Lung microvascular endothelial cell (primary cell): ENCODE measurements at places on chromosomes 11 and 22.
A peak's percentile ranks its signal among the peaks of the same experiment; 100 is the strongest.

DNA sequence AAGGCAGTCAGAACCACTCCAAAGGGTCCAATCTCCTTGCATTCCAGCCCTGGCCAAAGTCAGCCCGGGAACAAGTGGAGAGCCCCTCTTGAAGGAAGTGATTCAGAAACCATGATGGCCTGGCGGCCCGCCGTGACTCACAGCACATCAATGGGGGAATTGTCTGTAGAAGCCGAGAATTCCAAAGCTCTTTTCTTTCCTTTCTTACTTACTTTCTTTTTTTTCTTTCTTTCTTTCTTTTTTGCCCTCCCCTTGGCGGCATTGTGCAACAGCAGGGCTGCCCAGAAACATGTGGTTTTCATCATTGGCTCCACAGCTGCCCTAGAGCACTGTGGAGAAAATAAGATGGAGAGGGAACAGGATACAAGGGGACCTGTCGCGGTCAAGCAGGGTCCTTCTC lies 140.2 kb upstream of the TIMP3 start:
- DNase-seq: peak; percentile 75

DNA sequence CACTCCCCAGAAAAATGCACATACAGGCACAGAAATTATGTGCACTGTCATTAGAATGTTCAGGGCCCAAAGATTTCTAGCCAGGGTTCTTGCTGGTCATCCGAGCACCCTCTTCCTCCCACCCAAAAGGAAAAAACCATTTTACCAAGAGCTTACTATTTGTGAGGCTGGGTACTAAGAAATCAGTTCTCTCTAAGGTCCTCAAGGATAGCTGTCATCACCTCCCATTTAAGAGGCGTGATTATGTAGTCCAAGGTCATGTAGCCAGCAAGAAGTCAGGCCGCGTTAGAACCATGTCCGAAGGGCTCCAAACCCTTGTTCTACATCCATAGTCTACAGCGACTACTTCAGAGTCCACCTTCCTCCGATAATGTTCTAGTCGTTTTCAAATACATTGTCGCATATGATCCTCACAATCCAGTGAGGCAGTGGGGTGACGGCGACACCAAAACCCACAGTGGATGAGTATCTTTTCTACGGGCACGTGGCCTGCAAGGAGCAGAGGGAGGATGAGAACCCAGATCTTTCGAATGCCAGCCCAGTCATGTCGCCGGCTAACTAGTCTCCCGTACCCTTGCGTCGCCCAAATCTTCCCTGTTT lies 634 bp downstream of the TIMM8B start:
- no peak for DNase-seq

DNA sequence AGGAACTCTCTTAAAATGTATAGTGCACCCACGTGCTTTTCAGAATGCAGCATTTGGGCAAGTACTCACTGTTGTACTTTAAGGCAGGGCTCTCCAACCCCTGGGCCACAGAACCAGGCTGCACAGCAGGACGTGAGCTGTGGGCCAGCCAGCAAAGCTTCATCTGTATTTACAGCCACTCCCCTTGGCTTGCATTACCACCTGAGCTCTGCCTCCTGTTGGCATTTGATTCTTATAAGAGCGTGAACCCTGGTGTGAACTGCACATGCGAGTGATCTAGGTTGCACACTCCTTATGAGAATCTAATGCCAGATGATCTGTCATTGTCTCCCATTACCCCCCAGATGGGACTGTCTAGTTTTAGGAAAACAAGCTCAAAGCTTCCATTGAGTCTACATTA lies 3.0 kb downstream of the C11orf58 start:
- no peak for DNase-seq

DNA sequence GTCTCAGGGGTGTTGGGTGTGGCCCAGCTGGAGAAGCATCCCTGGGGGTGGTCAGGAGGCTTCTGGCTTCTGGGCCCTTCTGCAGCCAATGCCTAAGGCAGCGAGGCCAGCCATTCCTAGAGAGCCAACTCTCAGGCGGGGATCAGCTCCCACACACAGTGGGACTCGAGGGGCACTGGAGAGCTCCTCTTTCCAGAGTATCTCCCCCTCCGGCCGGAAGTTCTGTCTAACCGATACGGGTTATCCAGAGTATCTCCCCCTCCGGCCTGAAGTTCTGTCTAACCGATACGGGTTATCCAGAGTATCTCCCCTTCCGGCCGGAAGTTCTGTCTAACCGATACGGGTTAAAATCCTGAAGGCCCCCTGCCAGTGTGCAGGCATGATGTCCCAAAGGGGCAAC lies 71.2 kb upstream of the B3GAT1 start:
- DNase-seq: no peak

- DNase-seq: no peak
Measured at GRCh38 chr11:70477609-70478008, 79.3 kb downstream of the CTTN start.

- DNase-seq: no peak
Measured at GRCh38 chr11:107789767-107790166, 68.8 kb downstream of the SLC35F2 start.

GRCh38 chr11:75100314-75100713 lies 3.6 kb upstream of the OR2AT4 start:
- DNase-seq: peak; percentile 80

GRCh38 chr11:42674436-42674835 lies 637.4 kb upstream of the API5 start:
- DNase-seq: no peak

- no peak for DNase-seq
Measured at GRCh38 chr11:1167256-1167655, 9.5 kb downstream of the MUC5AC start.

DNA sequence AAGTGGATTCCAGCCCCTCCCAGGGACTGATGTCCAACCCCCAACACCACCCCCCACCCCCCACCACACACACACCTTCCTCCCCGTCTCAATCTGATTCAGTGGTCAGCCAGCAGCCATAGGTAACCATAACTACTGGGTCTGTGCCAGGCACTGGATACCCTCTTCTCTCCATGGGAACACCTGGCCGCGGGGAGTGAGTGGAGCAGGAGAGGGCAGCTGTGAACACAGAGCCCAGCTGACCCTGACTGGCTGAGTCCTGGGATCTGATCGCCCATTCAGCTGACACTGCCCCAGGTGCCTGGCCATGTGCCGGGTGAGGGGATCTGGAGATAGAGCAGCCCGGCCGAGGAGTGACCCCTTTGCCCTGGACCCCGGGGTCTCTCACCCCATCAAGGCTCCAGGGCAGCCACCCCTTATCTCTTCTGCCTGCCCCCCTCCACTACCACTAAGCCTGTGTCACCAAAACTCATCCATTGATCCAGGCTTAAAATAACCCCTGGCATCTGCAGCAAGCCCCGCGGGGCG lies 2.6 kb upstream of the SHISA8 start:
- DNase-seq: no peak

DNA sequence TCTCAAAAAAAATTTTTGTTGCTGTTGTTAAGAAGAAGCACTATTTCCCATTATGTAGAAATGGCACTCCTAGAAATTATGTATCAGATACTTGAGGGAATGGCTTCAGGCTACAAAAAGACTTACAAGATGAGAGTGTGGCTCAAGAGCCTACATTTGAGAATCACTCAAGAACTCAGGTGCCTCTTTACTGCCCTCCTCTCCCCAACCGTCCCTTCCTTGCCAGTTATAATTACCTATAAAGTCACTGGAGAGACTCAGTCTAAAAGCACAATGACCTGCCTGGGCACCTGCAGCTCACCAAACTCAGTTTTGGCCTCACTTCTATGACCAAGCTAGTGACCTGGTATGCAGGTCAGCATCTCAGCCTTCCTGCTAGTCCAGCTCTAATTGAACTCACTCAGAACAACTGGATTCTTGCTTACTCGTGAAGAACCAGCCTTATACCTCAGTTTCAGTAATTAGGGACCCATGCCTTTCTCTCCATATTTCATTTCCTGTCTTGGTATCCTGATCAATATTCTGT lies 41.9 kb upstream of the PPP2R1B start:
- no peak for DNase-seq

DNA sequence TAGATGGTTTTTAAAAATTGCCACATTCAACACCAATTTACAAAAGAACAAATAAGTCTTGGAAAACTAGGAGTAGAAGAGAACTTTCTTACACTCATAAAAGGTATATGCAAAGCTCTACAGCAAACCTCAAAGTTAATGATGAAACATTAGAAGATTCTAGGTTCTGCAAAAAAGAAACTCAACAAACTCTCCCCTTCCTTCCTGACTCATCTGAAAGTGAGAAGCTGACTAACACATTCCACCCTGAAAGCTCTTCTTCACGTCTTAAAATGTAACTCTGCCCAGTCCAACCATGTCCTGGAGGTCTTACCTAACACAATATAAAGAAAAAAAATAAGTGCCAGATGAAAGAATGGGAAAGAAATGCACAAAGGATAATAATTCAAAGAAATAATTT lies 218.9 kb upstream of the ISX start:
- no peak for DNase-seq

GRCh38 chr11:62401811-62402210 lies 17.0 kb upstream of the SCGB1A1 start:
- no peak for DNase-seq

DNA sequence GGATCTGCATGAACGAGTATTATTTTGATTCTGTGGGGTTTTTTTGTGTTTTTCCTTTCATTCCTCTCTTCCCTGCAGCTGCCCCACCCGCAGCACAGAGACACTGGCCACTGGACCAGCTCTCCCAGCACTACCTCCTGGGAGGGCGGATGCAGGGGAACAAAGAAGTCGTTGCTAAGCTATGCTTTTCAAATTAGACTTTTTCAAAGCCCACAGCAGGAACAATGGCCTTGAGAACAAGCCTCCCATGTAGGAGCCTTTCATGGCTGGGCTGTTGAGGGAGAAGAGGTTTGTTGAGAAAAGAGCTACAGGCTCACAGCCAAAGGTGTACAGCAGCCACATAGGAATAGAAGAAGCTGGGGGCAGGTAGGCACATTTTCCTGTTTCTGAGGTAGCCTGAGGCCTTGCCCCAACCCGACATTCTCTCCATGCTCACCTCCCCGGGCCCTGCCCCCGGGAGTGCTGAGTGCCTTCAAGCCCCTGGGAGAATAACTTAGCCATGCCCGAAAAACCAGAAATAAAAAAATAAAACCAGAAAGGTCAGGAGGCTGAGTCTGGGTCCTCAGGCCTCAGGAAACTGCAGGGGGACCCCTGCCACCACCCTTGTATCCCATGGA lies 20.5 kb upstream of the SYT12 start:
- DNase-seq: no peak

GRCh38 chr11:127075758-127076157 lies 75.2 kb upstream of the KIRREL3 start:
- DNase-seq: no peak

DNA sequence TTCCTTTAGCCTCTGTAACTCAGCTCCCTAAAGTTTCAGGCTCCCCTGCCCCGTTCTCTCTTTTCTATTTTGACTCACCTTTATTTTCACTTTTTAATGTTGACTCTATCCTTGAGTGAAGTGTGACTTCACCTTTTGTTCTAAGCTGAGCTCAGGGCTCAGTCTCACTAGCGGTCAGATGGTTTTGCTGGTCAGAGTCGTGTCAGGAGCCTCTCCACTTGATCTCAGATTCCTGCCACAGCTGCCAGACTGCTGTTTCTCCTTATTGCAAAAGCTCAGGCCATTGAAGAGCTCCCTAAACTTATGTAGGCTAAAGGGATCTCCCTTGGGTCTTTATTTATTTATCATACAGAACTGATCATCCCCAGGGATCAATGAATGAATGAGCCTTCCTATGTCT lies 13.7 kb upstream of the POU2AF2 start:
- DNase-seq: no peak

GRCh38 chr11:134537941-134538340 lies 125.9 kb upstream of the B3GAT1 start:
- no peak for DNase-seq

- peak; percentile 45 for DNase-seq
Measured at GRCh38 chr11:122727101-122727929, 71.8 kb downstream of the UBASH3B start.

GRCh38 chr22:26442086-26442756 lies 13.2 kb downstream of the ASPHD2 start:
- DNase-seq: no peak

DNA sequence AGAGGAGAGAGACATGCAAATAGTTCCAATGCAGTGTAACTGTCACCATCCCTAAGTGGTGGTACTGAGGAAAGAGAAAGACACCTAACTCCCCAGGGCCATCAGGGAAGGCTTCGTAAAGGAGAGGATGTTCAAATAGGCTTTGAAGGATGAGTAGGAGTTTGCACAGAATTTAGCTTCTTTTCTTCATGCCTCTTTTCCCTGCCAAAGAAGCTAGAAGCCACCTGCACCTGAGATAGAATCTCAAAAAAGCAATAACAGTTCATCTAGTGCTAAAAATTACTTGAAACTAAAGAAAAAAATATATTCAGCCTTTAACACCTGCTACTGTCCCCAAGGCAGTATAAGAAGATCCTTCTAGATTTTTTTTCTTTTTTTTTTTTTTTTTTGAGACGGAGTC lies 16.7 kb upstream of the XBP1 start:
- DNase-seq: no peak
